ENCODE measurements at places on chromosomes 12 and 14. TPM values are rescaled to one million over a fixed set of nuclear protein-coding genes. Genes with fewer than 3 reads are reported as not detected.

DNA sequence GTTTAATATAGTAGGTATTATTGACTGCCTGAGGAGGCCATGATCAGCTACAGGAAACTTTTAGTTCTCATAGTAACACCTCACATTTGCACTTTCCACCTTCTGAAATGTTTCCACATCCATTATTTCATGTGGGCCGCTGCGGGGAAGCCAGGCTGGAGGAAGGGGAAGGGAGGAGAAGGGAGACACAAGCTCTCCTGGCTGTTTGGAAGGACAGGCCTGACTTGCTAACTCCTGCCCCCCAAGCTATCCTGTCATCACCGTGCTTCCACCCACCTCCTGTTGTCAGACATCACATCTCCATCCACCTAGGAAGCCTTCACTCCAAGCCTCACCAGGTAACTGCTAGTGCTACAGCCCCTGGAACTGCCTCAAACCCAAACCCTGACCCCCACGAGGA is 9.5 kb downstream of the DPF3 start:
- H3K4me1 ChIP-seq, result peaks cover 48% of the 10 kb centered on the region
- H3K27me3 ChIP-seq, result peaks cover 10% of the 10 kb centered on the region
- no peak for DNase-seq
- peaks cover 4% of the 10 kb centered on the region for H3K36me3 ChIP-seq

DNA sequence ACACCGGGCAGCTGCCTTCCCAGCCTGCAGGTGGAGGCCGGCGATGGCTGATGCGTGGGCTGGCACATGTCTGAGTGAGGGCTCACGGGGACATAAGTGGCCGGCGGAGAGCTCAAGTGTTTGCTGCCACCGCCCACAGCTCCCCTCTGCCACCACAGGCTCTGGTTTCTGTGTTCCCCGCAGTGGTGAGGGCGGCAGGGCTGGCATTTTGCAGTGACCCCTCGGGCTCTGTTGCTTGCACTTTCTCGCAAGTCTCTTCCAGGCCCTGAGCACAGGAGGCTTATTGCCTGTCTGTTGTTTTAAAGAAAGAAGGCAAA is 271.0 kb upstream of the RTL1 start:
- no peak overlapping the region for H3K4me3 ChIP-seq
- DNase-seq, result no peak
- peaks cover 4% of the 10 kb centered on the region for H3K27me3 ChIP-seq
- H3K27ac ChIP-seq, result no peak overlapping the region
- H3K36me3 ChIP-seq, result peaks cover 8% of the 10 kb centered on the region
- no peaks in the 10 kb centered on the region for H3K4me1 ChIP-seq

GRCh38 chr12:132314035-132314434 is 15.4 kb downstream of the GALNT9 start:
- no peak overlapping the region for H3K27ac ChIP-seq
- H3K4me1 ChIP-seq, result no peaks in the 10 kb centered on the region
- H3K27me3 ChIP-seq, result peaks cover 47% of the 10 kb centered on the region
- H3K36me3 ChIP-seq, result 0 out of 2 replicates have a peak, but pooled peaks cover 6% of the 10 kb centered on the region
- H3K4me3 ChIP-seq, result no peak overlapping the region

DNA sequence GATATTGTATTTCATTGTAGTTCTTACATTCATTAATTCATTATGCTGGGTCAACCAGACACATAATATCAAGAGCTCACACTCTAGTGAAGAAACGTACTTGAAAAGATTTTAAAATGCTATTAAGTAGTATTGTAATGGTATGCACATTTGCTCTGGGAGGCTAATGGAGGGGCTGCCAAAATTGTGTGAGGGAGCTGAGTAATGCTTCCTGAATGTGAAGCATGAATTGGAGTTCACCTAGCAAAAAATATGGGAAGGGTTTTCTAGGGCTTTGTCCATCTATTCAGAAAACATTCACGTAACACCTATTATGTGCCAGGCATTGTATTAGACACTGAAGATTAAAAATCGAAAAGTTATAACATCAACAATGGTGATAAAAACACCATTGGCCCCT is 403.8 kb upstream of the PDE3A start:
- DNase-seq, result no peak
- H3K36me3 ChIP-seq, result no peaks in the 10 kb centered on the region
- no peaks in the 10 kb centered on the region for H3K27me3 ChIP-seq
- H3K27ac ChIP-seq, result no peak overlapping the region
- no peak overlapping the region for H3K4me3 ChIP-seq
- H3K4me1 ChIP-seq, result peaks cover 8% of the 10 kb centered on the region

ABCC9 gene
- 0.02 TPM for total RNA-seq

Data from WTC11 (cell line).